Stomach (tissue), 19 donors: ENCODE measurements at places on chromosomes 2 and 18. TPM values are rescaled to one million over a fixed set of nuclear protein-coding genes. Genes with fewer than 3 reads are reported as not detected.

DNA sequence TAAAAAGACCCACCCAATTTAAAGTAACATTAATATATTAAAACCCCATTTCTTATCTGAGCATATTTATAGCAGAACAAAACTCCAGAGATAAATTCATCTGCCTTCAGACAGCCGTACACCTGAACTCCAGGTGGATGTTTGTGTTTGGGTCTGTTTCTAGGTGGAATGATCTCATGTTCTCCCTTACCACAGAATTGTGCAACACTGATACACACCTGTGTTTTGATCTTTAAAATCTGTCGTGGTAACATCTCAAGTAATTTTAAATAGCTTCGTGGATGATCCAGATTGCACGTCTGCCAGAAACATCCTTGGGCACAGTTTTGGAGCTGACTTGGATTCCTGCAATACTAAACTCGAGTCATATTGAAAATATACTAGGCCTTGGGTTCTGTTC, 207.5 kb upstream of the FOSL2 start:
- no peak for DNase-seq
- no peak overlapping the region for H3K27ac ChIP-seq
- H3K27me3 ChIP-seq = no peaks in the 10 kb centered on the region
- H3K4me1 ChIP-seq = no peaks in the 10 kb centered on the region

CD28 gene
- not detected for total RNA-seq

DNA sequence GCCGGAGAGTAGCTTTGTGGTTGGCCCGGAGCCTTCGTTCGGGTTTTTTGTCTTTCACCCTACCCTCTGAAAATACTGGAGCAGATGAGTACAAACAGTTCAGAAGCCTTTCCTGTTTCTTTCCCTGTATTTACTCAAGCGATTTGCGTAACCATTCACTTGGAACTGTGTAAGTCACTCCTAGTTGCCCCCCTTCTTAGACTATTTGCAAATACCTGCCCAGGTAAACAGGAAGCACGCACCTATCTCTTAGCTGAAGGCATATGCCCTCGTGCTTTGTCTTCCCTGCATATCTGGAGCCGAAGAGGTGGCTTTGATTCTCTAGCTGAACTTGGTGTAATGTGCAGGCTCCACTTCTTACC, 1.4 kb downstream of the KCNS3 start:
- peak overlapping the region; percentile 64 for H3K4me3 ChIP-seq
- peaks cover 15% of the 10 kb centered on the region for H3K4me1 ChIP-seq
- no peak for DNase-seq
- no peaks in the 10 kb centered on the region for H3K36me3 ChIP-seq
- H3K27ac ChIP-seq = no peak overlapping the region

NTSR2 gene
- not detected for total RNA-seq

DNA sequence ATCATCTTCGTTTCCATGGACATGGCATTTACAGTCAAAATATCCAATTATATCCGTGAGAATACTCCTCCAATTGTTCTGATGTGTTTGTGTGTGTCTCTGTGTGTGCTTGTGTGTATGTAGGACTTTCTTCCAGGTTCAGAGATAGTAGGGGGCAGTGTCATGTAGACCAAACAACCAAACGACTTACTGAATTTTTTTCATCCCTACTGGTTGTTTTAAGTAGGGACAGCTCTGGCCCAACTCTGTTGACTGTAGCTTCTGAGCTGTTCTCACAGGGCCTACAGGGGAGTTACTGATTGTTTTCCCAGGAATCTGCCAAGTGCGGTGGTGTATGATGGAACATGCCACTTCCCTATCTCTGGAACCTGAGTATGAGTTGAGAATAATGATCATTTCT, 69.6 kb downstream of the ETAA1 start:
- no peak overlapping the region for H3K4me3 ChIP-seq
- H3K36me3 ChIP-seq = no peaks in the 10 kb centered on the region
- H3K27me3 ChIP-seq = no peaks in the 10 kb centered on the region
- no peaks in the 10 kb centered on the region for H3K4me1 ChIP-seq
- no peak for DNase-seq

DNA sequence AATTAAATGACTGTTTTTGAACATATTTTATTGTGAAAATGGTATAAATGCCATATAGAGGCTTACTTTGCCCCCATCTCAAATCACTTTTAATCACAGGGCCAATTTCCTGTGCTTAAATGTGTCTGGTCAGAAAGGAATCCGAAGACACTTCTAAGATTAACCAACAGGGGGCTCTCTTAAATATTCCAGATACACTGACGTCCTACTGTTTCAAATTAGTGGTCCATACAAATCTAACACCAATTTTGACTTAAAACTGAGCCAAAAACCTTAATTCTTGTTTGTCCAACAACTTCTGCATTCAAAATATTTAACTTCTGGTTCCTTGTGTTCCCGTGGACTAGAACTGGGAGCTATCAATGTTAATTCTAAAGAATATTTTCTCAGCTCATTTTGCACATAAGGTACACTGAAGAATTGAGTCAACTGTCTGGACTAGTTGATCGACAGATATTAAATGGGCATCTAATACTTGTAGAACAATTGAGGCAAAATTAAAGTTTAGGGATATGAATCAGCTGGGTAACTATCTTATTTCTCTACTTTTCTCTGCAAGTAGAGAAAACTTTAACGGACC, 557.5 kb downstream of the ARHGAP15 start:
- H3K27me3 ChIP-seq = no peaks in the 10 kb centered on the region
- no peaks in the 10 kb centered on the region for H3K36me3 ChIP-seq
- no peak for DNase-seq
- H3K27ac ChIP-seq = no peak overlapping the region
- H3K4me1 ChIP-seq = no peaks in the 10 kb centered on the region
- H3K4me3 ChIP-seq = no peak overlapping the region

GRCh38 chr2:94999431-94999883, 26.1 kb upstream of the MAL start:
- H3K4me1 ChIP-seq = peaks cover 7% of the 10 kb centered on the region
- no peak for DNase-seq
- peaks cover 26% of the 10 kb centered on the region for H3K27me3 ChIP-seq
- no peak overlapping the region for H3K27ac ChIP-seq

GRCh38 chr2:12498704-12499103, 218.0 kb upstream of the TRIB2 start:
- DNase-seq = no peak
- H3K4me1 ChIP-seq = no peaks in the 10 kb centered on the region
- no peaks in the 10 kb centered on the region for H3K27me3 ChIP-seq

- H3K4me3 ChIP-seq = no peak overlapping the region
- peaks cover 54% of the 10 kb centered on the region for H3K4me1 ChIP-seq
- no peaks in the 10 kb centered on the region for H3K36me3 ChIP-seq
- DNase-seq = no peak
- no peak overlapping the region for H3K27ac ChIP-seq
These were observed 31.8 kb upstream of the TMEM131 start for GRCh38 chr2:98027538-98027937.

GRCh38 chr18:59015531-59016152, 124.0 kb upstream of the SEC11C start:
- no peaks in the 10 kb centered on the region for H3K36me3 ChIP-seq
- H3K27ac ChIP-seq = no peak overlapping the region
- H3K4me1 ChIP-seq = no peaks in the 10 kb centered on the region
- H3K27me3 ChIP-seq = no peaks in the 10 kb centered on the region
- DNase-seq = no peak

GRCh38 chr2:236988216-236988615, 97.5 kb upstream of the COPS8 start:
- peak overlapping the region; percentile 67 for H3K27ac ChIP-seq
- no peaks in the 10 kb centered on the region for H3K27me3 ChIP-seq
- H3K36me3 ChIP-seq = no peaks in the 10 kb centered on the region
- H3K4me1 ChIP-seq = peaks cover 35% of the 10 kb centered on the region

TTN gene
- total RNA-seq = 1.8 TPM

DNA sequence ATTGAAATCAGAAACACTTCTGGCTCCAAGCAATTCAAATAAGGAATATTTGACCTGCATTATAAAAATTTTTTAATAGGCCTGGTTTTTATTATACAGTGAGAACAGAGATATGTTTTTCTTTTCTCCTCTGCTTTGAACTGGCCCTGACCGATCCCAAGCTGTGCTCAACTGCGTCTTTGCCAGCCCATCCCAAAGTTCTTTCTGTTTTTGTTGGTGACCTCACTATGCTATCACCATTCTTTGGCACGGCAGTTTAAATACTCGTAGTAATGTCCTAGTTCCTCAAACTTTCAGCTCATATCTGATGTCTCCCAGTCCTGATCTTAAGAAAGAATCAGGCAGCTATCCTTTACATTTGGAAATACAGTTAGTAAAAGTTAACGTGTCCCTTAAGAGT, 42.3 kb upstream of the NETO1 start:
- no peaks in the 10 kb centered on the region for H3K4me1 ChIP-seq
- H3K27me3 ChIP-seq = no peaks in the 10 kb centered on the region

DNA sequence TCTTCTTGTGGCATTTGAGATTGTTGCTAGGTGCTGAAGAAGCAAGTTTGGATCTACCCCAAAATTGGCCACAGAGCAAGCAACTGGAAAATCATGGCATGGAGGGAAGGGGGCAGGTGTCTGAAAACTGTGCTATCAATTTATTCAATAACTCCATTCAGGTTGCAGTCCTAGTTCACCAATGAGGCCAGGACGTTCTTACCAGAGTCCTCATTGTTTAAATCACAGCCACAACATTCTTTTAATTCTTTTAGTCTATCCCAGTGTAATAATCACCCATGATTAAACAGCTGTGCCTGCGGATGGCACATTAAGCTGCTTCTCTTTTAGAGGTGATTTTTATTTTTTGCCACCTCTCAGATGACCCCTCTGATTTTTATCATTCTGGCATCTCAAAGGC, 103.5 kb downstream of the ANKRD44 start:
- no peak overlapping the region for H3K27ac ChIP-seq
- no peaks in the 10 kb centered on the region for H3K36me3 ChIP-seq
- H3K27me3 ChIP-seq = no peaks in the 10 kb centered on the region
- DNase-seq = no peak
- peaks cover 72% of the 10 kb centered on the region for H3K4me1 ChIP-seq
- no peak overlapping the region for H3K4me3 ChIP-seq

CROCC2 gene
- total RNA-seq = not detected

VRK2 gene
- 25.5 TPM for total RNA-seq

GRCh38 chr2:149218497-149218896, 111.9 kb upstream of the LYPD6 start:
- no peak overlapping the region for H3K4me3 ChIP-seq
- H3K27ac ChIP-seq = no peak overlapping the region
- no peaks in the 10 kb centered on the region for H3K4me1 ChIP-seq
- no peaks in the 10 kb centered on the region for H3K27me3 ChIP-seq
- H3K36me3 ChIP-seq = peaks cover 6% of the 10 kb centered on the region

- no peak for DNase-seq
- H3K4me3 ChIP-seq = no peak overlapping the region
- H3K27ac ChIP-seq = no peak overlapping the region
- no peaks in the 10 kb centered on the region for H3K4me1 ChIP-seq
These were observed 927.8 kb downstream of the SUCLG1 start for GRCh38 chr2:83531206-83531826.

CCDC85A gene
- 3.2 TPM for total RNA-seq

GPD2 gene
- 8.1 TPM for total RNA-seq

REG1B gene
- total RNA-seq = not detected

DNA sequence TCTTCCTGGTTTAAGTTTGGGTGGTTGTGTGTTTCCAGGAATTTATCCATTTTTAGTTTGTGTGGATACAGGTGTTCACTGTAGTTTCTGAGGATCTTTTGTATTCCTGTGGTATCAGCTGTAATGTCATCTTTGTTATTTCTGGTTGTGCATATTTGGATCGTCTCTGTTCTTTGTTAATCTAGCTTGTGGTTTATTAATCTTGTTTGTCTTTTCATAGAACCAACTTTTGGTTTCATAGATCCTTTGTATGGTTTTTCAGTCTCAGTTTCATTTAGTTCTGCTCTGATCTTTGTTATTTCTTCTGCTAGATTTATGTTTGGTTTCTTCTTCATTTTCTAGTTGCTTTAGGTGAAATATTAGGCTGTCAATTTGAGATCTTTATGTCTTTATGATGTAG, 202.4 kb upstream of the ZSWIM2 start:
- H3K4me1 ChIP-seq = no peaks in the 10 kb centered on the region
- no peak overlapping the region for H3K27ac ChIP-seq
- H3K4me3 ChIP-seq = no peak overlapping the region
- no peaks in the 10 kb centered on the region for H3K27me3 ChIP-seq
- no peak for DNase-seq
- H3K36me3 ChIP-seq = no peaks in the 10 kb centered on the region

DNA sequence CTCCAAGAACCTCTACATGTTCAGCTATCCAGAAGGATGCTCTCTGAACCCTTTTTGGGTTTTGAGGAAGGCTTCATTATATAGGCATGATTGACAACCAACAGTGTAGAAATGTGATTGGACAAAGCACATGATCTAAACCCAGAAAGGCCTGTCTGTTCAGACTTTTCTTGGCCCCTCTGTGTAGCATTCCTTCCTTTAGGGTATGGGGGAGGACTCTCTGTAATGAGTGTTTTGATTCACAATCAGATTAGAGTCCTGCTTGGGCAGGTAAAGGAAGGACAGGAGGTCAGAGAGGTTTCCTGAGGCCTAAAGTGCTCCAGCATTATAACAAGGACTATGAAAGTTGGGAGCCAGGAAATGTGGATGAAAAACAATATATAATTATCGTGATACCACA, 13.6 kb downstream of the GULP1 start:
- H3K27me3 ChIP-seq = no peaks in the 10 kb centered on the region
- H3K4me3 ChIP-seq = no peak overlapping the region
- no peak for DNase-seq
- no peaks in the 10 kb centered on the region for H3K4me1 ChIP-seq

GRCh38 chr2:165401285-165401852, 68.1 kb upstream of the CSRNP3 start:
- no peaks in the 10 kb centered on the region for H3K4me1 ChIP-seq
- H3K27me3 ChIP-seq = no peaks in the 10 kb centered on the region
- no peak overlapping the region for H3K27ac ChIP-seq
- DNase-seq = peak; percentile 89

DNA sequence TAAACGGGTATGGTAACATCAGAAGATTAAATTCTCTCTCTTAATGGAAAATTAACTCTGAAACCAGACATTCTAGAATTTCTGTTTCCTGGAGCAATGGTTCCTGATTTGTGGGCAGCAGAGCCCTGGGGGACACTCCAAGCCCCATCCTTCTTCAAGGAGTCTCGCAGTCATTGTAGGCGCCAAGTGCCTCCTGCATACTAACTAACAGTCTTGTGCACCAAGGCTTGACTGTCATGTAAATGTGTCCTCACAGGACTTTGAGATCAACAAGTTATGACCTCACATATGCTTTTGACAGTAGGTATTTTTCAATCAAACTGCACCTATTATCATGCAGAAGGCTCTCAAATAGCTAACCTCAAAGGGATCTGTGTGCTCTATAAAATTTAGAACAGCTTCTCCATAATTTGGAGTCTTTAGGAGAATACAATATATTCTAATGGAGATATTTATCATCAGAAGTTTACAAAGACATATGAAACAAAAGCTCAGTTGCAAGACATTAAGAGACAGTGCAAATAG, 52.1 kb upstream of the COPS8 start:
- H3K27ac ChIP-seq = no peak overlapping the region
- no peaks in the 10 kb centered on the region for H3K36me3 ChIP-seq
- no peaks in the 10 kb centered on the region for H3K4me1 ChIP-seq
- H3K4me3 ChIP-seq = no peak overlapping the region
- DNase-seq = no peak
